Activated CD8-positive, alpha-beta memory T cell treated with anti-CD3 and anti-CD28 coated beads for 36 hours (primary cell): ENCODE measurements at places on chromosomes 12 and 14. TPM values are rescaled to one million over a fixed set of nuclear protein-coding genes. Genes with fewer than 3 reads are reported as not detected.

LRRC9 gene
- total RNA-seq, result not detected

SLC22A17 gene
- 2.0 TPM for total RNA-seq

MPHOSPH9 gene
- total RNA-seq, result 84.3 TPM

EID3 gene
- total RNA-seq, result 6.3 TPM

LGR5 gene
- total RNA-seq, result not detected

CISTR gene
- not detected for total RNA-seq

OR4K14 gene
- total RNA-seq, result not detected

OAS1 gene
- 6.4 TPM for total RNA-seq

ACVRL1 gene
- total RNA-seq, result not detected

KERA gene
- not detected for total RNA-seq

DERA gene
- total RNA-seq, result 27.0 TPM

INHBC gene
- not detected for total RNA-seq

SLC10A1 gene
- not detected for total RNA-seq

RNASE8 gene
- not detected for total RNA-seq

EIF2S3B gene
- total RNA-seq, result 1.5 TPM

PPHLN1 gene
- total RNA-seq, result 76.5 TPM

TSHR gene
- not detected for total RNA-seq

CTSG gene
- total RNA-seq, result not detected

CLECL1 gene
- 8.5 TPM for total RNA-seq

SPATA7 gene
- 2.4 TPM for total RNA-seq

WDHD1 gene
- total RNA-seq, result 62.4 TPM

STAC3 gene
- 1.4 TPM for total RNA-seq

ENTPD5 gene
- total RNA-seq, result 12.6 TPM

TAS2R8 gene
- not detected for total RNA-seq

PTPRR gene
- not detected for total RNA-seq

GALNT16 gene
- total RNA-seq, result 0.08 TPM

ARF6 gene
- total RNA-seq, result 164 TPM

PLXNC1 gene
- total RNA-seq, result 4.0 TPM

DNAJC22 gene
- not detected for total RNA-seq

CD27 gene
- 134 TPM for total RNA-seq

ADAM21 gene
- total RNA-seq, result 0.27 TPM

CYP46A1 gene
- total RNA-seq, result 0.19 TPM

TAS2R43 gene
- total RNA-seq, result not detected

SYNDIG1L gene
- total RNA-seq, result not detected

GZMB gene
- 6,616 TPM for total RNA-seq

MIP gene
- not detected for total RNA-seq

RD3L gene
- not detected for total RNA-seq

FITM1 gene
- total RNA-seq, result 0.31 TPM

PCED1B gene
- 79.8 TPM for total RNA-seq

SIX1 gene
- total RNA-seq, result not detected

GCH1 gene
- total RNA-seq, result 32.5 TPM

BEGAIN gene
- total RNA-seq, result 3.7 TPM
